ENCODE measurements at places on chromosomes 3 and 15.

- DNase-seq: no peak
Measured at GRCh38 chr3:177482048-177482691, 284.9 kb upstream of the TBL1XR1 start.

DNA sequence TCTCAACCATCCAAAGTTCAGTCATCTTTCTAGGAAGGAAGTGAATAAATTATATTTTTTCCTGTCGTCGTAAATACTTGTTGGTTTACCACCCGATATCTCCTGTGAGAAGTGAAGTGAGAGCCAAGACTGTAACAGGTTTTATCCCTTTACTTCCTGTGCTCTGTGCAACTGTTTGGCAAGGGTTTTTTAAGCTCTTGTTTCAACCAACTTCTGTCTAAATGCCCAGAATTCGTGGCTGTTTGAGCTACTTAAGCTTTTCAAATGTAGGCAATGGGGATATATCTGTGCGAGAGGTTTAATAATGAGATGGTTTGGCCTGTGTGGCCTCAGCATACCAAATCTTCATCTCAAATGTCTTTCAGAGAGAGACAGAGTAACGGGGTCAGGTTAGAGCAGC, 134.7 kb downstream of the LRTM1 start:
- no peak for DNase-seq

GRCh38 chr3:151425627-151426340, 35.1 kb downstream of the IGSF10 start:
- DNase-seq: no peak

DNA sequence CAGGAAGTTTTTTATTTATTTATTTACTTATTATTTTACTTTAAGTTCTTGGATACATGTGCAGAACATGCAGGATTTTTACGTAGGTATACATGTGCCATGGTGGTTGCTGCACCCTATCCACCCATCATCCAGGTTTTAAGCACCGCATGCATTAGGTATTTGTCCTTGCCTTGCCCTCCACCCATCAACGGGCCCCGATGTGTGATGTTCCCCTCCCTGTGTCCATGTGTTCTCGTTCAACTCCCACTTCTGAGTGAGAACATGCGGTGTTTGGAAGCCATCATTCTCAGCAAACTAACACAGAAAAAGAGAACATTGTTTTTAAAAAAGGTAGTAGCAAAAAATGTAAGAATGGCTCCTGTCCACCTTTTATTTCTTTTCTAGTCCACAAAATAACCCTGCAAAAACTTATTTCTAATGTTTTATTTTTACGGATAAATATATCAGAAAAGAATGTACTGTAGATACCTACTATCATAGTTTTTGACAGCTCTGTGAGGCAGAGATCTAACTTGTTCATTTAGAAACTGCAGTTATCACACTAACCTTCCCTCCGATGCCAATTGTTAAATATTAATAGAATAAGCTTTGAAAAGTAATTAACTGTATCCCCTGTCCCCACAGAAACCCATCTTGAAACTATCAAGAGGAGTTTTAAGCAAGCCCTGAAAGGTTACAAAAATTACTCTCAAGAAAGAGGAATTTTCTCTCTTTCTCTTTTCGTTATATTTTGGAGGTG, 189.2 kb downstream of the LPP start:
- DNase-seq: no peak

- no peak for DNase-seq
Measured at GRCh38 chr15:59115047-59115446, 10.1 kb downstream of the CCNB2 start.

GRCh38 chr3:13491206-13491974, 11.3 kb downstream of the HDAC11 start:
- DNase-seq: no peak

DNA sequence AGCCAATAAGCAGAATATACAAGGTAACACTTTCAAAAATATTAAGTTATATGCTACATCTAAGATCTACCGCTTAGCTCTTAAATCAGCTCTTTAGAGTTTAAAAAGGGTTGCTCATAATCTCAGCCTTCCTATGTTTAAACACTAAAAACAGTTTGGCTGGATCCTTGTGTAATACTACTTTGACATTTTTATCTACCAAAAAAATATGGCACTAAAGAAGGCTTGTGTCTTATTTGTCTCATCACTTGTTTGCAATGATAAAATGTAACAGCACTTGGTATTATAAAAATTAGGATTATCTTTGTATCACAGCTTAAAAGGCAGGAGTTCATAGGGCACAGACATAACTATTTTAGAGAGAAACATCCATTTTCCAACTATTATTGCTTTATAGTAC, 9.8 kb downstream of the ANKRD28 start:
- no peak for DNase-seq

- DNase-seq: no peak
Measured at GRCh38 chr3:32132121-32132520, 25.7 kb downstream of the GPD1L start.

GRCh38 chr15:39110746-39111145, 470.1 kb upstream of the THBS1 start:
- DNase-seq: no peak

GRCh38 chr15:83462026-83462425, 14.9 kb downstream of the SH3GL3 start:
- no peak for DNase-seq

- no peak for DNase-seq
Measured at GRCh38 chr3:128805772-128806171, 73.6 kb upstream of the ACAD9 start.

GRCh38 chr3:130992344-130992743, 34.3 kb downstream of the ASTE1 start:
- no peak for DNase-seq

DNA sequence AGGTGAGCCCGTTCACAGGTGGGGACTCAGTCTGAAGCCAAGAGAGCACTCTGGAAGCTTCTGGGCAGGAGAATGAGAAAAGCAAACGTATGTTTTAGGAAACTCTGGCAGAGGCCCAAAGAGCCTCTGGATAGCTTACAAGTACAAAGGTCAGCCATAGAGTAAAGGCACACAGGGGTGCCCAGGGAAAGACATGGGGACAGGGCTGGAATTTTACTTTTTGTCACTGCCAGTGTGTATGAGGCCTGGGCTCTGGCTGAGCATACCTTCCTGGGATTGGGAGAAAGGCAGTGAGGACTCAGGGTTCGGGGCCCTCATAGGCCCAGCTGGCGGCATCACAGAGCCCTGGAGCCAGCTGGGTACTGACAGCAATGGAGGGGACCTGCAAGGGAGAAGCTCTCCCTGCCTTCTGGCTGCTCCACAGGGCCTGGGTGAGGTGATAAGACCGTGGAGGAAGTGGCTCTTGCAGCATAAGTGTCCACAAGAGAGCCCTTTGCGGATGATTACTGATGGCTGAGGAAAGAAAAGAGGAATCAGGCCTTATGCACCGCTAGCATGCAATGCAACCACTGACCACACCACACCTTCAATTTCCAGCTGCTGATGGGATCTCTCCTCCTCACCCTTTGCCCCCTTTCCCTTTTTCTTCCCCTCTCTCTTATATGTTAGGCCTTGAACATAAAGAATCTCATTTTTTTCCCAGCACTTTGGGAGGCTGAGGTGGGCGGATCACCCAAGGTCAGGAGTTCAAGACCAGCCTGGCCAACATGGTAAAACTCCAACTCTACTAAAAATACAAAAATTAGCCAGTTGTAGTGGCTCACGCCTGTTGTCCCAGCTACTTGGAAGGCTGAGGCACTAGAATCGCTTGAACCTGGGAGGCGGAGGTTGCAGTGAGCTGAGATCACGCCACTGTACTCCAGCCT, 25.1 kb upstream of the BCL2L10 start:
- no peak for DNase-seq

DNA sequence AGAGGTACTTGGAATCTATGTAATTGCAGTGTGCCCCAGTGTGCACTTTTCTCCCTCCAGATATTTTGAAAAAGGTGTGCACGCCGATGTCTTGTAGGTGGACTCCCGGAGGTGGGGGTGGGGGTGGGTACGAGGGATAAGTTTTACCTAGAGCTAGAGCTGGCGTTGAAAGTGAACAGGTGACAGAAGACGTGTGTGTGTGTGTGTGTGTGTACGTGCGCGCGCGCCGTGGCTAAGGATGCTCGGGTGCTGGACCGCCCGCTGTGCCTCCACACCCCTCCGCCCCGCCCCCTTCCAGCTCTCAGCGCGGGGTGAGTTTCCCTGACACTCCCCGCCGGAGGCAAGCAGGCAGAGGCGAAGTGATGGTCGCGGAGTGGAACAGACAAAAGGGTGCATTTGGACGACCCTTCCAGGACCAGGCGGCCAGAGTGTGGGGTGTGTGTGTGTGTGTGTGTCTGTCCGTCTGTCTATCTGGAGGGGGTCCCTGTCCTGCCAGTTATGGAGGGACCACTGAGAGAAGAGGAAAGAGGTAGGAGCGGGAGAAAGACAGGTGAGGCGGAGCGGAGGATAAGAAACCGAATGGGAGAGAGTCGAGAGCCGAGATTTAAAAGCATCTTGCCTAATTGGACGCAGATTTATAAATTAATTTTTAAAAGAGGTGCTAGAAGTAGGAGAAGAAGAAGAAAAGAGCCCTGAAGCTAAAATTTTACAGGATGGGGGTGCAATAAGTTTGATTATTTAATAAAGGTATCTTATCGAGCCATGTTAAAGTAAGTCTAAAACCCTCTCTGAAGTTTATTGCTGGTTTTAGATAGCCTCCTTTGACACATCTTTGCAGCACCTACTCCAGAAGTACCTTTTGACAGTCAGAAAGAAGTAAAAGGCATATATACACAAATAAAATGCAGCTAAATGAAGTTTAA, 335.8 kb upstream of the THRB start:
- no peak for DNase-seq

GRCh38 chr3:136617198-136617597, 135.0 kb downstream of the STAG1 start:
- DNase-seq: no peak

- no peak for DNase-seq
Measured at GRCh38 chr3:9887480-9887879, 2.9 kb upstream of the JAGN1 start.

- DNase-seq: no peak
Measured at GRCh38 chr3:15391007-15391406, 36.3 kb downstream of the METTL6 start.

DNA sequence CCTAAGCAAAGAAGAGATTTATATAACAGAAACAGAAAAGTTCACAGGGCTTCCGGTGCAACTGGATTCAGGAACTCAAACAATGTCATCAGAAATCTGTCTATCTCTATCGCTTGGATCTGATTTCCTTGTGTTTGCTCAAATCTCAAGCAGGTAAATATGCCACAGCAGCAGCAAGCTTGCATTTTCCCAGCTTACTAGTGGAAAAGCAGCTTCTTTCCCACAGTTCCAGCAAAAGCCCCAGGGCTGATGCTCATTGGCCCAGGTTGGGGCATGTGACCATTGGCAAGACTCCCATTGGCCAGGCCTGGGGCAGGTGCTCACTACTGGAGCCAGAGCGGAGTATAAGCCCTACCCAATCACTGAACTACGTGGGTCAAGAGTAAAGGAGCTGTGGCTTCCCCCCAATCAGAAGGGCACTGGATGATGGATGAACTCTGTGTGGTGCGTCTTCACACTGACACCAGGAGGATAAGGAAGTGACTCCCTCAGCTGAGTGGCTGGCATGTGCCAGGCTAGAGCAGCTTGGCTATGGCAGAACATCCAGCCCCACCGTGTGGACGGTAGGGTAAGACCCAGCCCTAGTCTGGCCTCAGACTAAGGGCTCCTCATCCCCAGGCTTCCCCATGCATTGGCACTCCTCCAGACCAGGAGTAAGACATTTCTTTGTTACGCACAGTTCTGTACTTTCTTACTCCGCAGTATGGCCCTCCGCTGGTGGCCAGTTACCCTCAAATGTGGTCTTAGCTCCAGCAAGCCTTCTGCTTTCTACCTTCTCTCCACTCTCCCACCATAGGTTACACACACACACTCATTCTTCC, 13.1 kb upstream of the VIPR1 start:
- DNase-seq: no peak

DNA sequence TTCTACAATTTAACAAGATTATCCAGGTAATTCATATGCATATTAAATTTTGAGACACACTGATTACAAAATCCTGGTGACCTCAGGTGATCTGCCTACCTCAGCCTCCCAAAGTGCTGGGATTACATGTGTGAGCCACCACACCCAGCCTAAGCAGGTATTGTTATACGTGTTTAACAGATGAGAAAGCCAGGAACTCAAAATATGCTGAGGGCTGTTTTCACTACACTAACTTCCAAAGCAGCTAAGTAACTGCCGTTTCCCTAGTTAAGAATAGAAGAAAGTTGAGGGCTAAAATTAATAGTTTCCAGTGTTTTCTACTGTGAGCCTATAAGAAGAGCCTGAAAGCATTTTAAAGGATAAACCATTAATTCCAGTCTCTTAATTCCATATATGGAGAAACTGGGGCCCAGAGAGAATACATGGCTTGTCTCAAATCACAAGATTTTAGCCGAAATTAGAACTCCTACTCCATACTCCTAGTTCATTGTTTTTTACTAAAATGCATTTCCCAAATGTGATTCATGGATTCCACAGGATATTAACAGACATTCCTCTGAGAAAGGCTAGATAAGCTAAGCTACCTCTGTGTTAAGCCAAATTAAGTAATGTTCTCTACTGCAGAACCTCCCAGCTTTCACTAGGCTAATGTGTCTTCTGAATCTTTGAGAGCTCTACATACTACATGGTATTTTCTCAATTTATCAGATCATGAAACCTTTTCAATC, 17.0 kb upstream of the AVEN start:
- DNase-seq: no peak

DNA sequence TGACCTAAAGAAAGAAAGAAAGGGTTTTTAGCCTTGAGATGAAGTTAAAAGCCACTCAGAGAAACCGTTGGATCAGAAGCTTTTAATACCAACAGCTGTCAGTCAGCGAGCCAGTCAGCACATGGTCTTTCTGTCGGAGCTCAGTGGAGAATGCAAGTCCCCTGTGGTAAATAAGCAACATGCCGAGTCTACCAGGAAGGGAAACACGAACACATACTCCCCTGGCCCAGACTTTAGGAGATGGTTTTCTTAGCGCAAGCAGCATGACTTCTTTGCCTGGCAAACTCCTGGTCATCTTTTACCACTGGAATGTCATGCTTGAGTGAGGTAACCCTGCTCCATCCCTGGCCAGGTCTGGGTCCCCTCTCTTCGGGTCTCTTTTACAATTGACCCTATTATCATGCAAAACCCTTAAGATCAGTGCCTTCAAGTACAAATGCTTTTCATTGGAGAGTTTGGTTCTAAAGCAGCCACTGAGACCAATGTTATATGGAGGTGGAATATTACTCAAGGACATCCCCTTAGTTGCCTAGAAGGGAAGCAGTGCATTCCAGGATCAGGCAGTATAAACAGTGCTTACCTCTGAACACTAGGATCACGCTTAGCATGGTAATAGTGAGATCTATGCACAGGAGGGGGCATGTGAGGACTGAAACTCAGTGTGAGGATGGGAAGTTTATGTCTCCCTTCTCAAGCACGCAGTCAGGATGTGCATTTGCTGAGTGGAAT, 28.2 kb downstream of the SLCO3A1 start:
- DNase-seq: no peak

DNA sequence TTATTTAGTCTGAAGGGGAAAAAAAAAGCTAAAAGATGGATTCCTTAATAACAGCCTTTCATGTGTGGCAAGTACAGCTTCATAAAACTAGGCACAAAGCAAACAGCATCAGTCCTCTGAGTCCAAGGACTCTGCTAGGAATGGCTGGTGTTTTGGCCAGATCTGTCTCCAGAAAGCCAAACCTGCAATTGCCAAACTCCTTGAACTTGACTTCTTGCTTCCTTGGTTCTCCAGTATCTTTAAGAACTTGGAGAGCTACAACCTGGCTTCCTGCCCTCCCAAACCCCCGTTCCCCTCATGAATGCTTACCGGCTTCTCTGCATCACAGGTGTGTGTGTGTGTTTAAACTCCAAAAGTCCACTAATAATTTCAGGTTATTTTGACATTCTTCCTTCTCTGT, 1.6 kb upstream of the PLOD2 start:
- no peak for DNase-seq

- peak; percentile 62 for DNase-seq
Measured at GRCh38 chr15:81106560-81106959, 27.5 kb upstream of the CFAP161 start.

- DNase-seq: no peak
Measured at GRCh38 chr3:69326855-69327300, 59.0 kb downstream of the FRMD4B start.
